ENCODE measurements at places on chromosomes 1 and 21.

DNA sequence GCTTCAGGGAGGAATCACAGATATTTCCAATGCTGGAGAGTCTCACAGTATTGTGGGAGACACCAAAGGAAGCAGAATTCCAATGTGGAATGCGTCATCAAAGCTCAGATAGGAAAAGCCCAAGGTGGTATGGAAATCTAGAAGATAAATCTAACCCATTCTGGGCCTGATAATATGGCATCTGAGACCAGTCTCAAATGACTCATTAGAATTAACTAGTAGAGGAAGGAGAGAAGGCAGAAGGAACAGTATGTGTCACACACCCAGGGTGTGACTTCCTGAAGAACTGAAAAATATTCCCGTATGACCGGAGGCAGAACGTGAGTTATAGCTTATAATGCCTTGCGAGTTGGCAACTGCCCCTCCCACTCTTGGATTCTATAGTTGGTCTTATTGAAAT is 499.2 kb downstream of the PLPP3 start:
- DNase-seq: no peak

DNA sequence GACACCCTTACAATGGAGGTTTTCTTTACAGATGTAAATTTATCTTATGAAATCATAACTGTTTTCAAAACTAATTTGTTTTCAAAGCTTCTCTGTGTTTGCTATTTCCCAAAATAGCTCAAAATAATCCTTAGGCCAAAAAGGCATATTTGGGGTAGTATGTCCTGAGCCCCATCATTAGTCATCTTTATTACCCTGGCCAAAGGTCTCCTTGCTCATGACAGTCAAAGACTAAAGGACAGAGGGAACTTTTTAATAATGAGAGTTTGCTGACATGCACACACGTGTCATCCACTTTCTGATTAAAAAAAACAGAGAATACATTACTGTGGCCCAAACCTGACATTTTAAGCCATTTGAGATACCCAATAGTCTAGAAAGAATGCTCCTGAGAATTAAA is 221.9 kb upstream of the DUSP10 start:
- DNase-seq: no peak

- no peak for DNase-seq
Observed at GRCh38 chr1:202247837-202248795, 54.5 kb downstream of the LGR6 start.

- no peak for DNase-seq
Observed at GRCh38 chr1:177208920-177209319, 38.2 kb downstream of the BRINP2 start.

GRCh38 chr1:67269061-67269460 is 38.6 kb upstream of the IL12RB2 start:
- no peak for DNase-seq

- no peak for DNase-seq
Observed at GRCh38 chr21:44996983-44997936, 57.4 kb downstream of the SLX9 start.

- DNase-seq: no peak
Observed at GRCh38 chr1:21217812-21218596, 41.3 kb upstream of the EIF4G3 start.

- no peak for DNase-seq
Observed at GRCh38 chr1:61981870-61982660, 212.6 kb upstream of the L1TD1 start.

DNA sequence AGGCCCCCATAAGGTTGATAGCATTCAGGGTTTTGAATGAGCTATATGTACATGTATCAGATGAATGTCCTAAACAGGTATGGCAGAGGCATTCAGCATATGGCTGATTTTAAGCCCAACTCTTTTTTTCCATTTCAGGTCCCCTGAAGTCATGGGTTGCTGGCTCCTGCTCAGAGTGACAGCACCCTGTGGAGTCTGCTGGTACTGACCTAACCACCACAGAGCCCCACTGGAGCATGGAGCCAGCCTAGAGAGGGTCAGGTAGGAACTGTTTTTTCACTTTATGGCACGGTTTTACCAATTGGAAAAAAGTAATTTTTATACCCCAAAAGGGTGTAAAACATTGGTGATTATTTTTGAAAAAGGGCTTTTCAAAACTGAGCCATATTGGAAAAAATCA is 82.5 kb upstream of the MPC2 start:
- DNase-seq: no peak

DNA sequence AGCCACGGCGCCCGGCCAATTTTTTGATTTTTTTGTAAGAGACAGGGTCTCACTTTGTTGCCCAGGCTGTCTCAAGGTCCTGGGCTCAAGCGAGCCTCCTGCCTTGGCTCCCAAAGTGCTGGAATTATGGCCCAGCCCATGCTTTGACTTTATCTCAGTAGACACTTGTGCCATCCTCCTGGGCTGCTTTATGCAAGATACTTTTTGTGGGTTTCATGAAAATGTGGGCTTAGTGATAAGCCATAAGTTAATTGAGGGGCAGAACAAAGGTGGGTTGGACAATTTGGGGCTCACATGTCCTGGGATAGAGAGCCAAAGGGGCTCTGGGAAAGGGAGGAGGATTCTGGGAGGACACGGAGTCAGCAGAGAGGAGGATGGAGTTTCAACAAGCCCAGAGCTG is 22.0 kb downstream of the ALPL start:
- no peak for DNase-seq

- DNase-seq: no peak
Observed at GRCh38 chr1:23963617-23964234, 4.1 kb downstream of the PNRC2 start.

GRCh38 chr1:52368383-52369172 is 2.6 kb upstream of the CC2D1B start:
- DNase-seq: peak; percentile 34

- DNase-seq: no peak
Observed at GRCh38 chr1:218369688-218370511, 24.8 kb downstream of the TGFB2 start.

- no peak for DNase-seq
Observed at GRCh38 chr21:39029900-39030884, 153.1 kb downstream of the PSMG1 start.

DNA sequence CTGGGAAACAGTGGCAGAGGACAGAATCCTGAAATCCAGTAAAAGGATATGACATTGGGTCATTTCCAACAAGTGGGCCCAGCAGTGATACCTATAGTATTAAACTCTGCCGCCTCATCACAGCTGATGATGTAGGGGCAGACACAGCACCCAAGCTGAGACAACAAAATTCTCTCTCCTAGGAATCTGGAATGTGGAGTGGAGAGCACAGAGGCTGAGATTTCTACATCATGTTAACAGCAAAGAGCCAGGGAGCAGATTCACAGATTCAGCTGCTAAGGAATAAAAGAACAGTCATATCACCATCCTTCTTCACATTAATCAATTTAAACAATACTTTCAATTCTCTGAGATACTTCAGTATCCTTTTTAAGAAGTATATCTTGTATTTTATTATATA is 61.9 kb downstream of the CRP start:
- no peak for DNase-seq

- DNase-seq: no peak
Observed at GRCh38 chr1:91582431-91582921, 81.8 kb downstream of the CDC7 start.

All from stimulated activated CD8-positive, alpha-beta memory T cell treated with anti-CD3 and anti-CD28 coated beads, Interleukin-2, amount 100 ng/mL, for 1 hour (primary cell).